ENCODE measurements at places on chromosomes 7 and 10.

DNA sequence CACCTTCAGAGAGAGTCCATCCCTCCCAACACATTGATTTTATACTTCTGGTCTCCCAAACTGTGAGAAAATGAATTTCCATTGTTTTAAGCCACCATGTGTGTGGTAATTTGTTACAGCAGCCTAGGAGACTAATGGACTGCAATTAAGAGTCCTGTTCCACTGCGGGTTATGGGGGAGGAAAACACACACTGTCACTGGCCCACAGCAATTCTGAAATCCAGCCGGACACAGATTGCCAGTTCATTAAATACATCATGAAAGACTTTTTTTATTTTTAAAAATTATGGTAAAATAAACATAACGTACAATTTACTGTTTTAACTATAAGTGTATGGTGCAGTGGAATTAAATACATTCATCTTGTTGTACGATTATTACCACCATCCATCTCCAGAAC, 193.4 kb upstream of the GRB10 start:
- DNase-seq = no peak

DNA sequence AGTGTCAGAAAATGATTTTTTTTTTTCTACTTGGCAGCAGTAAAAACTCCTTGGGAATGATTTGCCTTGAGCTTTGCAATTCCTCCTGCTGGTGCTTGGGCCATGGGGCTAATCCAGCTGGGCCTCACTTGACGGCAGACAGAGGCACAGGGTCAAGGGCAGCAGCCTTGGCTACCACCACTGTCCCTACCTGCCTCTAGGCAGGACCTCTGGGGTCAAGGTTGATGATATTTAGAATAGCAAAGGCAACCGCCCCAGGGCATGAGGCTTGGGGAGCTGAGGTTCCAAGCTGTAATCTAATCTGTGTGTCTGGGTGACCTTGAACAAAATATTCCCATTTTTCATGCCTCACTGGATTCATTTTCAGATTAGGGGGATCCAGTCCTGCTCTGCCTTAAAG, 327.4 kb downstream of the PLXNA4 start:
- no peak for DNase-seq

DNA sequence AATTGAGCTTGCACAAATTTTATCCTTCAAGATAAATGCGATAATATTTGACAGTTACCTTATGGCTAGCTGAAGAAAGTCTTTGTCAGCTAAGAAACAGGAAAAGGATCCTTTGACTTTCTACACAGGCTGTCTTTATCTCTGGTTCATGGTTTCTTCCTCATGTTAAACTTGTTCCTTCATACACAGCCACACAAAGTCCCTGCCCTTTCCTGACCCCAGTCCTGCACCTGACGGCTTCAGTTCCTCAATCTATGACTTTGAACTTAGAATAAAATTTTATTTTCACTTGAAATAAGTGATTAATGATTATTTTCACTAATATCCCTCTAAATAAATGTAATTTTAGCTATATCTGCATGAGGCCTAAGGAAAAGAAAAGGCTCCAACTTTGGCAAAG, 77.8 kb upstream of the PRSS1 start:
- DNase-seq = no peak

GRCh38 chr7:101238226-101239182, 902 bp upstream of the CLDN15 start:
- DNase-seq = no peak

- DNase-seq = no peak
These were observed 14.4 kb downstream of the PDCD4 start for GRCh38 chr10:110885932-110886674.

DNA sequence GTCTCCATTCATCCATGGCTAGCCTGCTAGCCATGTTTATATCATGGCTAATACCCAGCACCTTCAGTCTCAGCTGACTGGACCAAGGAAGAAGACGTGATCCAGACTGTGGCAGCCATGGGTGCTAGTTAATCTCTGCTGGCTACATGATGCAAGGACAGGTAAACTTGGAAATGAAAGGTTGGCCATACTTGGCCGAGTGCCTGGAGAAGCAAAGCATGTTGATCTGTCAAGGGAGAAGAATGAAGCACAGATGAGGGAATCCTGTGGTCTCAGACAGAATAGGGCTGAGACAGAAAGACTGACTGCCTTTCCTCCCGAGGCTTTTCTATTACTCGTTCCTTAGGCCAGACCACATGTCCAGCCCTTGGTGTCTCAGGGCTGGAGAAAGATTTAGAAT, 41.1 kb downstream of the CPVL start:
- DNase-seq = no peak

DNA sequence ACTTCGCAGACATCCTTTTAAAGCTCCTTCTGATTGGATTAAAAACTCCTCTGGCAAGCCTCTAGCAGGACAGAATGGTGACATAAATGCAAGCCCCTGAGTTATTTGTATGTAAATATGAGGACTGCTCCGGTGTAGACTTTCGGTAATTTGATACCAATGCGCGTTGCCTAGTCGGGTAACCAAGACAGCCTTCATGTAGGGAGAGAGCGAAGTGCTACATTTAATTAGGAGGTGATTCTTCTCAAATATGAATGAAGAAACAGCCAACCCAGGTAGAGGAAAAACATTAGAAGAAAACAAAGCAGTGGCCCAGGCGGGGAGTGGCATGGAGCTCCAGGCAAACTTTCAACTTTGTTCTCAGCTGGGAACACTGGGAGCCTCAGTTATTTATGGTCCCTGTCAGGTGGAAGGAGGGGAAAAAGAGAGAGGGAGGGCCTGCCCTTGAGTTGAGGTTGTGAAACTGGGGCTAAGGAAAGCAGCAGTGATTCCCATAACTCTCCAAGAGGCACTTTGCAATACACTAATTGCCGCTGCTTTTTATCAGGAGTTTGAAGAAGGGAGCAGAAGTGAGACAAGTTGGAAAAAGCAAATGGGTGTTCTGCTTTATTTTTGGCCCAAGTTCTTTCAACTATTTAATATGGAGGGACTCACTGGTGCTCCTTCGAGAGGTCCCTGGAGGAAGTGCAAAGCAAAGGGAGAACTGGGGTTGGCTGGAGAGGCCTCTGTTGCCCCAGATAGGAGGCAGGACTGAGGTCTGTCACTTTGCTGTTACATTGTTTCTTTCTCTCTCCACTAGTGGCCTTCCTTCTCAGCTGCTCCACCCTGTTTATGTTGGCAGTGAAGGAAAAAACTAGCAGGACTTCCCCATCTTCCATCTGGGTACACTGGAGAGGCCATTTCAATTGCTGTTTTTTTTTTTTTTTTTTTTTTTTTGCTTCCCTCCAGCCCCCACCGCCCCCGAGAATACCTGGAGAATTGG, 234.6 kb upstream of the CCDC6 start:
- DNase-seq = peak; percentile 73

- no peak for DNase-seq
These were observed 174.1 kb upstream of the TNRC18 start for GRCh38 chr7:5597772-5598171.

- DNase-seq = no peak
These were observed 14.2 kb downstream of the UCMA start for GRCh38 chr10:13219685-13220670.
